Bone marrow (tissue), 2 donors: ENCODE measurements at places on chromosomes 3 and 15.

DNA sequence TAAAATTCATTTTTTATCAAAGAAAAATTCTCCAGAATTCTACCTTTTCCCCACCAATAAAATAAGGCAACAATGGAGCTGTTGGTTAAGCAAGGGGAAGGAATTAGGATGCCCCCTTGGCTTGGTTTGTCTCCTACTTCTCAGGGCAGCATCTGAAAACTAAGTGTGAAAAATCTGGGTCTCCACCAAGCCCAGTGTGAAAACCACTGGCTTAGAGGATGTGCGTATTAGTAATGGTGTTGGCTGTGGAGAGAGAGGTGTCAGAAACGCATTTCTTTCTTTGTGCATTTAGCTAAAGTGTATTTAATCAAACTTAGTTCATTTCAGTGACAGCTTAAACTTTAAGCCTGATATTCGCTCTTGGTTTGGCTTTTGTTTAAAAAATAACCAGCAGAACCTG, 662.7 kb downstream of the MCTP2 start:
- DNase-seq, result no peak

DNA sequence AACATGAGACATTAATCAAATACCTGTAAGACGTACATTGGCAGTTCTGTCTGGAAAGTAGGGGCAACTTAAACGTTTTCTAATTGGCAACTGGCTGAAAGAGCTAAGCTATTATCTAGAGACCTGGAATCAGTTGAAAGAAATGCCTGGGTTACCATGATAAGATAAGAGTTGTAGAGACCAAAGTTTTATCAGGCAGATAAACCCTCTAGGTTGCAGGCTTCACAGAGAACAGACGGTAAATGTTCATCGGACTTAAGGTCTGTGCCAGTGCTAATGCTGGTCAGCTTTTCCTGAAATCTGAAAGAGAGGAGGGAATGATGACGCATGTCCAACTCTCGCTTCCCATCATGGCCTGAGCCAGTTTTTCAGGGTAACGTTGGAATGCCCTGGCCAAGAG, 196.2 kb downstream of the ROBO2 start:
- DNase-seq, result no peak

DNA sequence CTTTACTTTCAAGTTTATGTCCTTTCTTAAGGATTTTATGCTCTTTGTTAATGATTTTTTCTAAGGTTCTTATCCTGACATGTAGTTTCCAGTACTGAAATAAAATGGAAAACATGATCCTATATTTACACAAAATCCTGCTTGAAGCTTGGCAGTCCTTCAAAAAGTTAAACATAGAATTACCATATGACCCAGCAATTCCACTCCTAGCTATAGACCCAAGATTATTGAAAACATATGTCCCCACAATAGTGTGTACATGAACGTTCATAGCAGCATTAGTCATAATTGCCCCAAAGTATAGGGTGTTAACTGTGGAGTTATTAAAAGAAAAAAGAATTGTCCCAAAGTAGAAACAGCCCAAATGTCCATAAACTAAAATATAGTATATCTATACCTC, 33.2 kb downstream of the ITGB5 start:
- no peak for DNase-seq

- no peak for DNase-seq
These were observed 5.2 kb downstream of the SNRK start for GRCh38 chr3:43291546-43291945.

GRCh38 chr3:107734317-107734716, 211.6 kb downstream of the BBX start:
- no peak for DNase-seq

GRCh38 chr3:9339761-9340471, 22.9 kb upstream of the THUMPD3 start:
- DNase-seq, result no peak
